ENCODE measurements at places on chromosomes 7 and 10.

DNA sequence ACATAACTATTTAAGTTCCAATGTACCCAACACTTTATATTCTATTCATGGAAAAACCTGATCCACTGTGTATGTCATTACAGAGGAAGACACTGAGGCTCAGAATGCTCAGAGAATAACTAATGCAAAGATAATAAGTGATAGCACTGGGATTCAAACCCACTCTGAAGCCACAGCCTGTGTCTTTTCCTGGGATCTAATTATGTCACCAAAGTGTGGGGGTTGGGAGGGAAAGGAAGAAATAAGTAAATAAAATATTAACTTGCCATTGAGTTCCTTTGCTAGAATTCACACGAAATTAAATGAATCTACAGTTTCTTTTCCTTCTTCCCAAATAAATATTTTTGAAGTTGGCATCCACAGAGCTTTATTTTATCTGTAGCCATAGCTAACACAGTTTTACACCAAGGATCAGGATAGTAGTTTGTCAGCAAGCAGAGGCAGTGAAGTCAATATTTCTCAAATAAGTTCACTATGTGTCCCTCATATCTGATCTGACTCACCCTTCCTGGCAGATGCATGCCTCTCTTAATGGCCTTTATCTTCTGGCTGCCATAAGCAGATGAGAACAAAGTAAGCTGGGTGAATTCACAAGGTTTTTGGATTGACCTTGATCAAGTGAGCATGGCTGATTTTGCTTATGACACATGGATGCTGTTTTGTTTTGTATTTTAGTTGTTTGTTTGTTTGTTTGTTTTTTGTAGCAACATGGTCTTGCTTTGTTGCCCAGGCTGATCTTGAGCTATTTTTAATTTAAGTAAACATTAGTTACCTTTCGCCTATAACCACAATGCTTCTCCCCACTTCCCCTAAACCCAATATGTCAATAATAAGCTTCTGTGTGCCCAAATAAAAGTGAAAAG is 6.3 kb downstream of the RAPGEF5 start:
- no peak for DNase-seq

DNA sequence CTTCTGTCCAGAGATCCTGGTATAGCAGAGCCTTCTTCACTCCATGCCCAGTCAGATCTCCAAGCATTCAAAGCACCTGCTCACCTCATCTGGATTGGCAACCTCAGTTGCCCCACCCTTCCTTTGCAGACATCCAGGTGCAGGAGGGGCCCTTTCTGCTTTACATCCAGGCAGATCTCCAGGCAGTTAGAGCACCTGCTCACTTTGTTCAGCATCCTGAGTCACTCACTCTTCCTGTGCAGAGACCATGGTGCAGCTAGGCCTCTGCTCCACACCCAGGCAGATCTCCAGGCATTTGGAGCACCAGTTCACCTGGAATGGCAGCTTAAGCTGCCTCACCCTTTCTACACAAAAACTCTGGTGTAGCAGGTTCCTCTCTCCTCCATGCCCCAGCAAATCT is 153.1 kb downstream of the CDK14 start:
- DNase-seq = no peak

DNA sequence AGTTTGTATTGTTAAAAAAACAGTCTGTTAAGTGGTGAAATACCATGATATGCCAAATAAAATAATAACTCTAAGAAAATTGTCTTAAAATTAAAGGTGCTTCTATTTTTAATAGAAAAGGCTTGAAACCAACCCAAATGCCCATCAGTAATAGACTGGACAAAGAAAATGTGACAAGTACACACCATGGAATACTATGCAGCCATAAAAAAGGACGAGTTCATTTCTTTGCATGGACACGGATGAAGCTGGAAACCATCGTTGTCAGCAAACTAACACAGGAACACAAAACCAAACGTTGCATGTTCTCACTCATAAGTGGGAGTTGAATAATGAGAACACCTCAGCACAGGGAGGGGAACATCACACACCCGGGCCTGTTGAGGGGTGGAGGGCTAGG is 7.1 kb downstream of the CNTNAP2 start:
- DNase-seq = no peak

- DNase-seq = no peak
These were observed 267.9 kb upstream of the TCERG1L start for GRCh38 chr10:131579251-131580071.

DNA sequence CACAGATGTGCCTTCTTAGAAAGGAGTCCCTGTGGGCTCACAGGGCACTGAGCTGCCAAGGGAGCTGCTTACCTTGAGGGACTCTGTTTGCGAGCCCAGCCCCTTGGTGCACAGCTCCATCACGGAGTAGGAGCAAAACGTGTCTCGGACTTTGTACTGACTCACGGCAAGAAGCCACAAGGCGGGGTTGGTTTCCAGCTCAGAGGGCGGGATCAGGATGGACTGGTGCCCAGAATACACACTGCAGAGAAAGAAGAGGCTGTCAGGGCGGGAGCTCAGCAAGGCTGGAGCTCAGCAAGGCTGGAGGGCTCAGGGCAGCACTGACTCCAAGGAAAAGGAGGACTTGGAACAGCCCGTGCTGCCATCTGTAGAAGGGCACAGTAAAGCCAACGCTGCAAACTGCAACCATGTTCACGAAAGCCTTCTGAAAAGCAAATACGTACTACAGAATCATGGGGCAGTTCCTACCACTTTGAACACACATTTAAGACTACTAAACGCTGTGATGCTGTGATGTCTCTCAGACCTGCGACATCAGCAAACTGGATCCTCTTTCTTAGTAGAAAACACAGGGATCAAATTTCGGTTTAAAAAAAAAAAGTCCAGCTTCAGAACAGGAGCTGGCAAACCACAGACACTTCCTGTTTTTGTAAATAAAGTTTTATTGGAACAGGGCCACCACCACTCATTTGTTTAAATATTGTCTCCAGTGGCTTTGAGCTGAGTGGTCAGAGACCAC is 194.3 kb downstream of the ZMYND11 start:
- peak; percentile 52 for DNase-seq

DNA sequence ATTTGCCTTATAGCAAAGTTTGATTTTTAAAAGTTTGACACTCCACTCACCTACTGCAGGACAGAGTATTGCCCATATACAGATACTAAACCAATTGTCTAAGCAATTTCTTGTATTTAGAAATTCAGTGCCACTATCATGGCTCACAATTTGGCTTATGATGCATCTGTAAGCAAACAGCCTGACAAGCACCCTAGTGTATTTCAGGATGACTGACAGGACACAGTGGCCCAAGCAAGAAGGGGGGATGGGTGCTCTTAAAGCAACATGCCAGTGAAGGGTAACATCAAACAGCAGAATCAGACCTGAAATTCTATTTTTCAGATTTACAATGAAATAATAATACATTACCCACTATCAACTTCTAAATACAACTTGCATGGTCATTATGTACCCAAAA is 30.5 kb downstream of the CTNNA3 start:
- no peak for DNase-seq
